Colonic mucosa (tissue), 4 donors: ENCODE measurements at places on chromosomes 2 and 18. TPM values are rescaled to one million over a fixed set of nuclear protein-coding genes. Genes with fewer than 3 reads are reported as not detected.

MDH1B gene
- 0.50 TPM for total RNA-seq

- no peak for DNase-seq
These were observed 283.5 kb downstream of the DSEL start for GRCh38 chr18:67232991-67233390.

DNA sequence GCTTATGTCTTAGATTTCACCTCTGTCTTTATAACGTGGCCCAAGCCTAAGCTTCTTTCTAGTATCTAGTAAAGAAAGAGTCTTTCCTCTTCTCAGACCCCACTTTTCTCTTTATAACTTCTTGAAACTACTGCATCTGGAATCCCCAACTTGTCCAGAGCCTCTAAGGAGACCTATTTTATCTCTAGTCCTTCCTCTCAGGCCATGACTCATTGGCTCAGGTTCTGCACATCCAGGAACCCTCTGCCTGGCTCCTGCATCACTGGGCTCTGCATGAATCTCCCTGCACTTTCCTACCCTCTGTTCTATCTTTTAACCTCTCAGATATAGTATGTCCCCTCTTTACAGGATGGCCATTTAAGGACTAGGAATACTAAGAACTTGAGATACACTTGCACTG is 124.7 kb downstream of the DNAH6 start:
- no peak for DNase-seq

- DNase-seq, result no peak
These were observed 52.5 kb downstream of the IL1RL2 start for GRCh38 chr2:102239344-102239743.

DNA sequence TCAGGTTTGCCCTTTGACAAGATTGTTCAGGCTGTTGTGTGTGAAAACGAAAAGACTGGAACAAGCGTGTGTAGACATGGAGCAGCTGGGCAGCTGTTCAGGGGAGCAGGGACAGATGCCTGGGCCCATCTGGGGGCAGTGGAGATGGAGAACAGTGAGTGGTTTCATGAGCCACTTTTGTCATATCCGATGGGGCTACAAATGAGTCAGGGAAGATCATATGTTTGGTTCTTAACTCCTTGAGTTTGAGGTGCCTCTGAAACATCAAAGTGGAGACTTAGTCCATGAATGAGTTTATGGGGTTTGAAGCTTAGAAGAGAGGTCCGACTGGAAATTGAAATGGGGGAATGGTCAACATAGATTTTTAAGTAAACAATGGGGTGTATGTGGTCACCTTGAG is 9.3 kb upstream of the PLB1 start:
- DNase-seq, result no peak

DNA sequence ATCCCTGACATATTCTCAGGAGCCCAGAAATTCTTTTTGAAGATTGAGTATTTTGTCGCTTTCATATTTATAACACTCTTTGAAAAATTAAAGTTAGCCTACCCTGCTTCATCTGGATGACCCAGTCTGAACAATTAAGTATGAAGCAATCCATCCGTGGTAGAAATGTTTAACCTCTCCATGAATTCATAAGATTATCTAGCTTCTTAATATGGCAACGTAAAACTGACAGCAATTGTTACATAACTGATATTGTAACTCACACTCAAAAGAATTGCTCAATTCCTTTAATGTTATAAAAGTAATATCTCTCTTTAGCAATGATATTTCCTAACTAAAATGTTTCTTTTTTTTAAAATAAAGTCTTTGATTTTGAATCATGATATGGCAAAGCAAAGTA is 7.2 kb upstream of the ABCA12 start:
- no peak for DNase-seq
